ENCODE measurements at places on chromosomes 1 and 21.

- DNase-seq, result no peak
These were observed 3.6 kb upstream of the COL11A1 start for GRCh38 chr1:103111926-103112325.

DNA sequence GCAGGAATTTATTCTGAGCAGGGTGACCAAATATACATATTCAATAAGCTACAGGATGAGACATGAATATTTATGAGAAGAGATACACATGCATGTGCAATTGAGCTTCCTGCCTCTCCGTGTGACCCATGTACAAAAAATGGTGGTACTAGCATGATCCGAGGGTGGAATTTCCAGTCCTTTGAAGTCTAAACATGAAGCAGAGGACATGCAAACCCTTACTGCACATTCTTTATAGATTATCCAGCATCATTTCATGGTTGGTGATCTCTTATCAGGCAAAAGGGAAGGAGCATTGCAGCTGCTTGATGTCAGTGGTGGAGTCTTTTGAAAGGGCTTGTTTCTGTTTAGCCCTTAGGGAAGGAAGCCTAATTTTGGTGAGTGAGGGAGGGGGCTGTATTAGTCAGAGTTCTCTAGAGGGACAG, 448.6 kb downstream of the SETD4 start:
- no peak for DNase-seq

GRCh38 chr1:76269155-76269554, 194.6 kb downstream of the ST6GALNAC3 start:
- DNase-seq, result peak; percentile 84

- DNase-seq, result no peak
These were observed 41.0 kb downstream of the NPHP4 start for GRCh38 chr1:5950994-5951785.

DNA sequence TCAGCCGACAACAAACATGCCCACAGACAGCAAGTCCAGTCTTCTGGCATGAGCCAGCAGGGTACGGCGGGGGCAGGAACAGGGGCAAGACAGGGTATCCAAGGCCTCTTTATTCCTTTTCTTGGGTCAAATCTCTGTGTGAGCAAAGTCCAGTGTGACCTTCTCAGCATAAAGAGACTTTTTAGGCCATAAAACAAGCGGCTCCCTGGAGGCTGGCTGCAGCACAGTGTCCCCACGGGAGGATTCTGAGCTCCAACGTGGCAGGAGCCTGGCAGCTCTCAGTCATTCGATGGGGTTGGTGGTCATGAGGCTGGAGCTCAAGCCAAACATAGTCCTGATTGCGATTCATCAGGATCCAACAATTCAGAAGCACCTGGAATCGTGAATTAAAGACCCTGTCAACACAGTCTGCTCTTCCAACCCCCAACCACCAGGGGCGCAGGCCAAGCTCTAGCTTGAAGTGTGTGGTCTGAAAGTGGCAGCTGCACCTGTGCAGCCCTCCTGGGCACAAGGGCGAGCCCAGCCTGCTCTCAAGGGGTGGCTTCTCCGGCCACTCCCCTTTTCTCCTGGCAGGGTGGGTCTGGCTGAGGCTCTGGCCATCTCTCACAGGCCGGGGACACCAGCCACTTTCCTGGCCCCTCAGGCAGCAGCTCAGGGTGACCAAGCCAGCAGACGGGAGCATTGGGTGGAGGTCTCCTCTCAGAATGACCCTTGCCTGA, 62.1 kb downstream of the SLC66A1 start:
- DNase-seq, result no peak

DNA sequence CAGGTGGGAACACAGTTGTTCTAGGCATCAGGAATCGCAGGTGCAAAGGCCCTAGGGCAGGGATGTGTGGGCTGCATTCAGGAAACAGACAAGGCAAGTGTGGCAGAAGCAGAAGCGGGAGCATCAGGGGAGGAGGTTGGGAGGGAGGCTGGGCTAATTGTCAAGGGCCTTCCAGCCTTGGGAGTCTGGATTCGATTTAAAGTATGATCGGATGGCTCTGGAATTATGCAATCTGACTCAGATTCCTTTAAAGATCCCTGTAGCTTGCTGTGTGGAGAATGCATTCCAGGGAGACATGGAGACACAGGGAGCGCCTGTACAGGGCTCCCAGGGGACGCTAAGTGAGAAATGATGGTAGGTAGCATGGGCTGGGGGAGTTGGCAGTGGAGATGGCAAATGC, 86.5 kb downstream of the LACTBL1 start:
- no peak for DNase-seq
